ENCODE measurements at places on chromosomes 7 and 10.

- DNase-seq: no peak
Observed at GRCh38 chr7:22435105-22435504, 64.9 kb downstream of the STEAP1B start.

DNA sequence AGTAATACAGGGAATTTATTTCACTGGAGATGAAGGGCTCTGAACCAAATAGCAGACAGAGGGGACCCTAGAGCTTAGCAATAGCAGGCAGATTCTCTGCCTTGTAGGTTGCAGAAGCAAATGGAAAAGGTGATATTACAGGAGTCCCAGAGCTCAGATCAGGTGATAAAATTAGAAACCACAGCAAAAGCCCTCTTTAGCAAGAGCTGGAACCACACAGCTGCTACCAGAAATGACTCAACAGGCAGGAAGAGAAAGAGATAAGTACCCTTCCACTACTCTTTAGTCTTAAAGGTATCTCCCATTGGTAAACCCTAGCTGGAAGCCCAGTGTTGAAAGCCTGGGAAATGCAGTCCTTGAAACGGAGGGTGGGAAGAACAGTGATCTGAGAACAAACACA lies 535.6 kb upstream of the GHITM start:
- no peak for DNase-seq

GRCh38 chr10:112842832-112843360 lies 107.2 kb upstream of the TCF7L2 start:
- no peak for DNase-seq

DNA sequence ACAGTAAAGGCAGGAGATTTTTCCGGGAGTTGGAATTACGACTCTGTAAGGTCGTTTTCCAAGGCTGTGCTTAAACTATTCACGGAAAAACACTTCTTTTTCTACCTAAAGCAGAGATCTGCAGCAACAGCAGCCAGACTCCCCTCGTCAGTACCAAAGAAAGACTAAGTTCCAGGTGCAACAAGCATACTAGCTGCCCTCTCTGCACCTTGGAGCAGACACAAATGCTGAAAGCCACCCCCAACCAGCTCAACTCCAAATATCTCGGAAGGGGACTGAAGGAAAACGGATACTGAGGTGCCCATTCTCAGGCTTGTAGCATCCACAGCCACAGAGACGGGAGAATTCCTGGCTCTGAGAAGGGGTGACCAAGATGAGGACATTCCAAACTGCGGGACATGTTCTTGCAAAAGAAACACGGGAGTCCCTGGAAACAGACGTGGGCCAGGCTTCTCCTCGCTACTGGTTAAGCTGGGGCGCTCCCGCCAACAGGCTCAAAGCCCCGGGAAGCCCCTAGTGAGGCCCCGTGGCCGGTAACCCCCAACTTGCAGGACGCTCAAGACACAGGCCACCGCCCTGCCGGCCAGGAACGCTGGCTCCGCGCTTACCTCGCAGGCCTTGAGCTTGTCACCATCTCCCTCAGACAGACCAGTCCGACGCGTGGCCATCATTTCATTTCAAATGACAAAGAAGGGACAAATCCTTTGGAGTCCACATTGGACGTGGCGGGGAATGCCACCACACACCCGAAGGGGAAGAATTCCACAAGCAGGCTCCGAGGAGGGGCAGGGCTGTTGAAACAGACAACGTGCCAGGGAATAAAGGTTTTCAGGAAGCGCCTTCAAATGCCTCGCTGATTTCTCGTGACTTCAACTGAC lies 2.2 kb downstream of the ARHGAP21 start:
- DNase-seq: no peak

DNA sequence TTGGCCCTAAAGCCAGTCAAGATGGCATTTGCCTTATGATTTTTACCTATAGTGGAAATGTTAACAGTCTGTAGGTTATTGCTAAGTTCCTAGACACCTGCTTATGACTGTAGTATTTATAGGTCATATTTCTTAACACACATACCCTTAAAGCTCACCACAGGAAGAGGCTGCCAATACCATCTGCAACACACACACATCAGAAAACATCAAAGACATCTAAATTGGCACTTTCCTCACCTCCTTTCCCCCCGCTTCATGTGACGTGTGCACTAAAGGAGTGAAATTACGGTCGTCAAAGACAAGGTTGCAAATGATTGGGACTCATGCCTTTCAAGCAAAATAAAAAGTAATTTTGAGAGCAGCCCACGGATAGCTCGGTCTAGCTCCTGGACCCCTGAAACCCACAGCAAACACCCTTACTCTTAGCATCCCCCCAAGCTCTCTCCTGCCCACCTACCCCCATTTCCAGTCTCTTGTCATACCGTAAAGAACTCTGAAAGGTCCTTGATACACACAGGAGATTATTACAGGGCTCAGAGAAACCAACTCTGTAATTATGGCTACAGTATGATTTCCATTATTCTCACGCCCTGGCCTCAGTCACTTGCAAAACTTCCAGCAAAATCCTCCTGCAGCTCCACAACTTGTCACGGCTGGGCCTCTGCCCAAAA lies 90.5 kb downstream of the PLXNA4 start:
- DNase-seq: no peak

All from stimulated activated CD4-positive, alpha-beta T cell treated with anti-CD3 and anti-CD28 coated beads, Interleukin-1b, Interleukin-23, amount 100 ng/mL, for 1 hour (primary cell).